Lung microvascular endothelial cell (primary cell): ENCODE measurements at places on chromosomes 6 and 20. TPM values are rescaled to one million over a fixed set of nuclear protein-coding genes. Genes with fewer than 3 reads are reported as not detected.

DNA sequence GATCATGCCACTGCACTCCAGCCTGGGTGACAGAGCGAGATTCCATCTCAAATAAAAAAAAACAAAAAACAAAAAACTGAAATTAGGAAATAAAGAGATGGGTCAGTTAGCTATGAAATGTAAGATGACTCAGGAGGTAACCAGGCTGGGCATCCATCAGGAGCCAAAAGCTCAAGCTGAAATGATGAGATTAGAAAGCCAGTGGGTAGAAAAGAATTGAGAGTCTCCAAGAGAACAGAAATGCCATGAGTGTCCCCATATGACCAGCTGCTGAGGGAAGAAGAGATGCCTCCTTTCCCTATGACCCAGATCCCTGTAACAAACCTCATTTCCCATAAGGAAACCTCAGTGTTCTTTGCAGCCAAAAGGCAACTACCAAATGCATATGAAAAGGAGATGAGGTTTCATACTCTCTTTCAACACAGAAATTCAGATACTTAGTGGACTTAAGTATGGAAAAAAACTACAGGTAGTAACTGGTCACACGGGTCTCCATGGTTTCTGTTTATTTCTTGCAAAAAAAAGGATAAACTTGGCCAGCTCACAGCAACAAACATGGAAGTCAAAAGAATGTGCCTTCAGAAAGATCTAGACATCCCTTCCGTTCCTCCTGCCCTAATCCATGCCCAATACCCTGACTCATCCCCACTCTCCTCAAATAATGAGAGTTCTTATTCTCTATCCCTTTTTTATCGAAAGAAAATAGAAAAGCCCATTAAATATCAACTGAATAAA, 8.1 kb downstream of the ARHGAP18 start:
- peak; percentile 39 for DNase-seq

HLA-DOA gene
- total RNA-seq, result not detected in 2 replicates

RAB44 gene
- total RNA-seq, result not detected in 2 replicates

- no peak for DNase-seq
Observed at GRCh38 chr20:38224531-38224930, 36.0 kb downstream of the KIAA1755 start.

- no peak for DNase-seq
Observed at GRCh38 chr20:25285091-25285647, 37.3 kb downstream of the PYGB start.

GRCh38 chr6:157270916-157271315, 52.4 kb downstream of the TMEM242 start:
- no peak for DNase-seq

DNA sequence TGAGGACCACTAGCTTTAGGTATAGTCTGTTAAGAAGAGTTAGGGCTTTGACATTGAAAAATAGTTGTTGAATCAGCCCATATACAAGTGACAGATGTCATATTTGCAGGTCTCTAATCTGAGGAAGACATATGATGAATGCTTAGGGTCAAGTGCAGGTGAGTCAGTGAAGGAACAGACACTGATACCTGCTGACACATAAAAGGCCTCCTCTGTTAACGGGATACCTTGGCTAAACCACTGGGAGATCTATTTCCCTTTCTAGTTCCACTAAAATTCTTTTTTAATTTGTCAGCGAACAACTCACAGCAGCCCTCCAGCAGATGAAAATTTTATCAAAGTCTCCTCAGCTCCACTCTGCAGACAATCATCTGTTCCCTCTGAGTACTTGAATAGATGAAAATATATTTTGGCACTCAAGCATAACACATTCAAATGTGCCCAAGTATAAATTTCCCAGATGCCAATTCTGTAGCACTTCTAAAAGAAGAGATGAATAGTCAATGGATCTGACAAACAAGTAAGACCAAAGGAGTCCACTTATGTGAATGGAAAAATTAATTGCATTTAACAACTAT, 154.0 kb downstream of the KIF16B start:
- no peak for DNase-seq

GATA5 gene
- total RNA-seq, result not detected in 2 replicates

GRCh38 chr6:115982453-115982852, 78.2 kb downstream of the FRK start:
- DNase-seq, result no peak

DNA sequence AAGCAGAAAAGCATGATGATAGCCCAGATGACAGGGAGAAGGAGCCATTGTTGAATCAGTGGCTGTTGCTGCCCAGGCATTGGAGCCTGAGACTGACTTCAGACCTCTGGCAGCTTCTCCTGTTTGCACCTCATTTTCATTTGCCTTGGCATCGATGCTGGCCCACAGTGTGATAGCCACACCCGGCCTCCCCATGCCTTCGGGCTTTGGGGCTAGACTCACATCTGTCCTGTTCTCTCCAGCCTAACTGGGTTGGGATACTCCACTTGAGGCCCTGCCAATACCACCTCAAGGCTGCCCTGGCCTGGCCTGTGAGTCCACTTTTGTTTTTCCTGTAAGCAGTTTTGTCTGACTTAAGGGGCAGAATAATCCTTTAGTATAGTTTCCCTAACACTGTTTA, 140.4 kb downstream of the UST start:
- DNase-seq, result no peak

EFCAB8 gene
- total RNA-seq, result under 0.01 TPM in 2 replicates

DNA sequence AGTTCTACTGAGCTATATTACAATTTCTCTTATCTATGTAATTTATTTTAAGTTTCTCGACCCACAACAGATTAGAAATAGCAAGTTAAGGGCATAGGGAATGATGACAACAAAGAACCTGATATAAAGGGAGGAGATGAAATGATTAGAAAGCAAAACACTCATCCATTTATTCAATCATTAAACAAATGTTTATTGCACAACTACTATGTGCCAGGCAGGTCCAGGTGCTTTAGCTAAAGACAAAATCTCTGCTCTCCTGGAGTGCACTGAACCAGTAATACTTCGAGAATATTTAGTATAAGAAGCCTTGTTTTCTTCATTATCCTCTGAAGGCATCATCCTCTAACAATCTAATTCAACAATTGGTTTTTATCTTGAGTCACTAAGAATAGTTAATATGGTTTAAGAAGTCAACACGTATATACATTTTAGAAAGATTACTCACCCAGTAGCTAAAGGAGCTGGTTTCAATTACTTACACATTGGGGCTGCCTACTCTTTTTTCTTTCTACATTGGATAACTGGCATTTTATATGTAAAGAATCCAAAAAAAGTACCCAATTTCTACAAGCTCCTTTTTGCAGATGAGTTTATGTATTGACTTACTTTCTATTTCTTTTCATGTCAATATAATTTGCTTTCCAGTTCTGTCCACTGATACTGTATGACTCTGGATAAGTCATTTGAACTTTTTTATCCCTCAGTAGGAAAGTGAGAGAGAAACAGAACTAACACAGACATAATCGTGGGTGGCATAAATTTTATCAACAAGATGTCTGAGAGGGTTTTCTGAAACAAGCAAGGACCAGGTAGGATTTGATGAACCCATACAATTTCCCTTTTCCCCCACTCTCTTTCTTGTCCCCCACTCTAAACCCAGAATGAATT, 312.6 kb downstream of the CLIC5 start:
- no peak for DNase-seq

PKIB gene
- total RNA-seq, result 0.20 TPM in 1 of 2 replicates, not detected in the other

DNA sequence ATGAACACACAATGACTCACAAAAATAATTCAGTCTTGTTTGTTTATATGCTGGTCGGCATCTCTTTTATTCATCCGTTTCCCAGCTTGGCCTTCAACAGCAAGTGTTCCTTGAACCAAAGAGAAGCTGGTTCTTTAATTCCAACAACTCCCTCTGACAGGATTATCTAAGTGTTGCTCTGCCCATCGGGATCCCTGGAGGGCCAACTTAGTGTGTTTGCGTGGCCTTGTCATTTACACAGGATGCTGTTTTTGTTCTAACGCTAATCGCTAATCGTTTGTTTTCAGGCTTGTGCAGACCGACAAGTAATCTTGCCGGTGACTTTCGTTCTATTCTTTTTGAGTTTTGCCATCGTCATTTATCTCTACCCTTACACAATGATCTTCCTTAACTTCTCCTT, 267.4 kb upstream of the EXOC2 start:
- no peak for DNase-seq

DNA sequence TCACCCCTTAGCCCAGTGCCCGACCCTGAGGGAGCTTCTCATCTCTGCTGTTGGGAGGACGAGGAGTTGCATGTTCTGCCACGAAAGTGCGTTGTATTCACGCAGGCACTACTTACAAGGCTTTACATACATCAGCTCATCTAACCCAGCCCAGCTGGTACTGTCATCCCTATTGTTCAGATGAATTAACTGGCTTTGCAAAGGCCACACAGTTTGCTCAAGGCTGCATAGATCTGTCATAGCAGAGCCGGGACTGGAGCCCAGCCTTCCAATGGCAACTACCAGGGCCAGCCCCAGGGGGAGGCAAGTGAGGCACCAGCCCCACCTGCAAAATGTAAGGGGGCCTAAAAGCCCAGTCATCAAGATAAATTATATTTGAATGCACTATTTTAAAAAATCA, 257.6 kb downstream of the NFATC2 start:
- DNase-seq, result no peak

- no peak for DNase-seq
Observed at GRCh38 chr6:45895569-45895968, 120.1 kb downstream of the CLIC5 start.

GRCh38 chr20:59300333-59301081, at the start of gene EDN3:
TSS of gene EDN3 (plus strand) at chr20:59300611. CDS start at chr20:59300813, 202 bp downstream.
- DNase-seq, result no peak

MYLK2 gene
- 17.3 and 18.5 TPM in 2 replicates for total RNA-seq

LPA gene
- total RNA-seq, result not detected in 2 replicates

GRCh38 chr6:125733516-125734300, 15.7 kb upstream of the HEY2 start:
- no peak for DNase-seq

- DNase-seq, result peak; percentile 90
Observed at GRCh38 chr6:138410972-138411880, 7.2 kb downstream of the HEBP2 start.

GRCh38 chr6:7425808-7426190, 36.2 kb downstream of the RIOK1 start:
- no peak for DNase-seq

PTK7 gene
- 17.2 and 26.8 TPM in 2 replicates for total RNA-seq

C6orf52 gene
- total RNA-seq, result 0.22 TPM in 1 of 2 replicates, not detected in the other

GRCh38 chr6:170291271-170292110, 613 bp upstream of the DLL1 start:
- DNase-seq, result peak; percentile 47

CST7 gene
- total RNA-seq, result not detected in 2 replicates

DNA sequence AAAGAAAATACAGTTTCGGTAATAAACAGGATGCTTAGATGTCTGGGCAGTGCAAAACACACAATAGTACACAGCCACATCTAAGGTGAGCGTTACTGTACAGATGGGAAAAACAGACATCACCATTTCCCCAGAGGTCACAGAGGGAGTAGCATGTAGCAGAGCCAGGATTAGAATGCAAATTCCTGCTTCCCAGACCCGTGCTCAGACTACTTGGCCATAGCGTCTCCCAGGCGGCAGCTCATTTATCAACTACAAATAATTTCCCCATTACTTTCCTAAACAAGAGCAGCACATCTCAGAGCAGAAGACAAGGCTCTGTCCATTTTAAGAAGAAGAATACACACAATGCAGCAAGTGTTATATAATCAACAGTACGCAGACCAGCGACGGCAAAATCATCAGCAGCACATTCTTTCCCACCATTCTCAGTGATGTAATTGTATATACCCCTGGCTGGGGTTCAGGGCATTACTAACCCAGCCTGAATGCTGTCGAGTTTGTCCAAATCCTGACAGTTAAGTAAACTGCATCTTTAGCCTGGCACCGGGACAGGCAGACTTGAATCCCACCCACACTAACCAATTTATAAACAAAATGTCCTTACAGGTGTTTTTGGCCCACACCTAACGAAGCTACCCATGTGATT, 61.9 kb downstream of the CNKSR3 start:
- DNase-seq, result peak; percentile 89

DNA sequence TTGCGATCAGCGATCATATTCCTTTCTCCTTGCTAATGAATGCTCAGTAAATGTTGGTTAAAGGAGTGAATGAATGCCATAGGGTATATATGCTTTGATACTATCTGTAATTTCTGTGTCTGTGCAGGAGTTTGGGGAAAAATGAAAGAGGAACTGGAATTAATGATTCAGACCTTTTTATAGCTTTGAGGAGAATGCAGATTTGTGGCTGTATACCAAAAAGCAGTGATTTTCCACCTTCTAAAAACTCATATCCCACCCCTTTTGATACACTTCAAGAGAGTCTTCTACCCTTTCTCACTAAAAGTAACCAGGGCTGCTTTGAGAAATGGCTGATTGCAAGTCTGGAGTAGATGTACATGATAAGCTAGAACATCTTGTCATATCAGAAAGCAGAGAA, 26.6 kb upstream of the SUMO4 start:
- DNase-seq, result no peak

KLHDC3 gene
- 104 and 126 TPM in 2 replicates for total RNA-seq

DNA sequence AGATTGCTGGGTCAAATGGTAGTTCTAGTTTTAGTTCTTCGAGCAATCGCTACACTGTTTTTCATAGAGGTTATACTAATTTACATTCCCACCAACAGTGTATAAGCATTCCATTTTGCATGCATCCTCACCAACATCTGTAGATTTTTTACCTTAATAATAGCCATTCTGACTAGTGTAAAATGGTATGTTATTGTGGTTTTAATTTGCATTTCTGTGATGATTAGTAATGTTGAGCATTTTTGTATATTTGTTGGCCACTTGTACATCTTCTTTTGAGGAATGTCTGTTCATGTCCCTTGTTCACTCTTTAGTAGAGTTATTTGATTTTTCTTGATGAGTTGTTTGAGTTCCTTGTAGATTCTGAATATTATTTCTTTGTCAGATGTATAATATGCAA, 236.2 kb downstream of the GRM1 start:
- DNase-seq, result no peak

DNA sequence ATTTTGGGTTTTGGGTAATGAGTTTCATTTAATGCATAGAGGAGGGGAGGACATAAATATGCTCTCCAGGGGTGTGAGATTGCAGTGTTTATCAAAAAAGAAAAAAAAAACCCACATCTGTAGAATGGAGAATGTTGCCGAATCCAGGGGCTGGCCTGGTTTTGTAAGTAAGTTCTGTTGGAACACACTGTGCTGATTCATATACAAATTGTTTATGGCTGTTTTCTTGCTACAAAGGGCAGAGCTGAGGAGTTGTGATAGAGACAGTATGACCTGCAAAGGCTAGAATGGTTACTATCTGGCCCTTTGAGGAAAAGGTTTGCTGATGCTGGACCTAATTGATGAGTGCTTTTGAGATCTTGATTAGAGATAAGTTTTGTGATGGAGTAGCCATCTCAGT, 30.4 kb downstream of the SCAF8 start:
- DNase-seq, result no peak

IYD gene
- under 0.01 TPM in 1 of 2 replicates, not detected in the other for total RNA-seq
